ENCODE measurements at places on chromosomes 12 and 14.

DNA sequence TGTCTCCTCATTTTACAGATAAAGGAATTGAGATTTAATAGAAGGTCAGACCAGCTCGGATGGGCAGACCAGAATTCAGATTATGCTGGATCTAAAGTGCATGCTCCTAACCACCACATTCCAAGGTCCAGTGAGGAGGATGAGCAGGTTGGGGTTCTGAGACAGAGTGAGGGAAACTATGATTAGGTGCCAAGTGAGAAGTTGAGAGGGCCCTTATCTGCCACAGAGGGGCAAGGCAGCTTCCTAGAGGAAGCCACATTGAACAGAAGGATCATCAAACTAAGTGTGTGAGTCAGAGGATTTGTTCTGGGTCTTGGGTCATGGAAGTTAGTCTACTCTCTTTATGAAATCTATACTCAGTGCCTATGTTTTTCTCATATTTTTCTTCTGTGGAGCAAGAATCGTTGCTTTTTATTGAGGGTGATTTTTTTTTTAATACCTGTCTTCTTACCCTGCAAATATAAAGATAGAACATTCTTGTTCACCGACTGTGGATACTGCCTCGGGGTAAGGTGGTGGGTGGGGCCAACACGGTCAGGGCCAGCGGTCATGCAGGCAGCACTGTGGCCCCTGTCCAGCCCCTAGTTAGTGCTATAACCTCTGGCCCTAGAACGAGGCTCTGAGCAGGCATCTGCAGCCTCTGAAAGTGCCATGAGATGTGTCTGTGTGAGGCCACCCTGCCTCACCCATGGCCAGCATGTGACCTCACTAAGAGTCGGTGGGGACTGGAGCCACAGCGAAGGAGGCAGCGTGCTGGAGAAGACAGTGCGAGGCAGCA is 55.6 kb upstream of the PTHLH start:
- DNase-seq, result no peak

GRCh38 chr12:64609536-64610078 is 688 bp upstream of the RASSF3 start:
- no peak for DNase-seq

- no peak for DNase-seq
Measured at GRCh38 chr14:41615011-41615595, 8.4 kb downstream of the LRFN5 start.

DNA sequence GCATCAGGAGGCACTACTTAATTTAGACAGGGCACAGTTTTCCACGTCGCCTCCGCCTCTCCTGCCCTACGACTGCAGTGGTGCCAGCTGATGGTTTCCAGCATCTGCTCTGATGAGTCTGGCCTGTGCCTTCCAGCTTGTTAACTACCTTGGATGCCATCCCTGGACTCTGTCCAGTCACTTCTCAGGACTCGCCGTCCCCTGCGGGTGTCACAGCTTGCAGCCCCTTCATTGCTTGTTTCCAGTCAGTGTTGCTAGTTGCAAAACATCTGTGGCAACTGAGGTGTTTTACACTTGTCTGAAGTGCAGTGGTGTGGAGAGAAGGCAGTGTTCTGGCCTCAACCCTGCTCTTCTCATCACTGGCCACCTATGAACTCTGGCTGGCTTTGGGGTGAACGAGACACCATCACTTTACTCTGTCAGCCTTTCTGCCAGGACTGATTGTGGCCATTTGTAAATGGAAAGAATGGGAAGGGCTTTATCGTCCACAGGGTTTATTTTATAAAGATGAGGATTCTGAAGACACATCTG is 8.3 kb downstream of the ADGRD1 start:
- DNase-seq, result no peak

GRCh38 chr12:43896496-43896895 is 60.6 kb downstream of the TMEM117 start:
- DNase-seq, result no peak

DNA sequence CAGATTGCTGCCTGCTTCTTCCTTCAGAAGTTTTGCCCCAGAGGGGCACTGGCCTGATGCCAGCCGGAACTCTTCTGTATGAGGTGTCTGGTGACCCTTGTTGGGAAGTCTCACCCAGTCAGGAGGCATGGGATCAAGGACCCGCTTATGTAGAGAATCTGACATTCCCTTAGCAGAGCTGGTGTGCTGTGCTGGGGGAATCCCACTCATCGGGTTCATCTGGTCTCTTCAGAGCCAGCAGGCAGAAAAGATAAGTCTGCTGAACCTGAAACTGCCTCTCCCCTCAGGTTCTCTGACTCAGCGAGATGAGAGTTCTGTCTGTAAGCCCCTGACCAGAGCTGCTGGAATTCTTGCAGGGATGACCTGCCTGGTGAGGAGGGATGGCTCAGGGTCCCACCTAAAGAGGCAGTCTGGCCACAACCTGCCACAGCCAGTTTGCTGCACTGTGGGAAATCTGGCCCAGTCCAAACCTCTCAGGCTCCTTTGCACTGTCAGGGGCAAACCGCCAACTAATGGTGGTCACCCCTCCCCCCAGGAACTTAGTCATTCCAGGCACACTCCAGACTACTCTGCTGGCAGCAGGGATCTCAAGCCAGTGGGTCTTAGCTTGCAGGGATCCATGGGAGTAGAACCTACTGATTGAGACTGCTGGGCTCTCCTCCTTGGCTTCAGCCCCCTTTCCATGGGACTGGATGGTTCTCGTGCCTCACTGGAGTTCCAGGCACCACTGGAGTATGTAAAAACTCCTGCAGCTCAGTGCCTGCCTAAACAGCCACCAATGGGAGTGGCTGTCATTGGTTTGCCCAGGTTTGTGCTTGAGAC is 4.1 kb downstream of the CLEC2D start:
- DNase-seq, result no peak

- no peak for DNase-seq
Measured at GRCh38 chr14:78933948-78934524, 763.9 kb downstream of the NRXN3 start.

DNA sequence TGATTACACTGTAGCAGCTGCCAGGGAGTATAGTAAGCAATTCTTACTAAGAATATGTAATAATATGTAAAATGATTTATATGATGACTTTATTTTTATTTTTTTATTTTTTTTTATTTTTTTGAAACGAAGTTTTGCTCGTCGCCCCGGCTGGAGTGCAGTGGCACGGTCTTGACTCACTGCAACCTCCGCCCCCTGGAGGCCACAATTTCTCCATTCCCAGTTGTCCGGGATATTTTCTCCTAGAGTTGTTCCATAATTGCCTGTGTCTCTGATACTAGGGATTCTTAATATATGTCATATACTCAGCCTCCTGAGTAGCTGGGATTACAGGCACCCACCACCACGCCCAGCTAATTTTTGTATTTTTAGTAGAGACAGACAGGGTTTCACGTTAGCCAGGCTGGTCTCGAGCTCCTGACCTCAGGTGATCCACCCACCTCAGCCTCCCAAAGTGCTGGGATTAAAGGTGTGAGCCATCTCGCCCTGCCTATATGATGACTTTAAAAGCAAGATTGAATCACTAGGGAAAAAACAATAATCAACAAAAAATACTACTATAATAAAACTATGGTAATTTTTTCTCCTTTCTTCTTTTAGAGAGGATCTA is 12.2 kb upstream of the ITPR2 start:
- no peak for DNase-seq

GRCh38 chr14:100654025-100654813 is 67.0 kb upstream of the BEGAIN start:
- DNase-seq, result no peak

GRCh38 chr12:78120866-78121560 is 290.3 kb downstream of the NAV3 start:
- peak; percentile 10 for DNase-seq

- DNase-seq, result no peak
Measured at GRCh38 chr14:52380294-52380693, 66.2 kb downstream of the PTGER2 start.

- peak; percentile 52 for DNase-seq
Measured at GRCh38 chr14:22976620-22977433, 5.5 kb downstream of the AJUBA start.

- no peak for DNase-seq
Measured at GRCh38 chr14:94748667-94749347, 21.1 kb downstream of the GSC start.

DNA sequence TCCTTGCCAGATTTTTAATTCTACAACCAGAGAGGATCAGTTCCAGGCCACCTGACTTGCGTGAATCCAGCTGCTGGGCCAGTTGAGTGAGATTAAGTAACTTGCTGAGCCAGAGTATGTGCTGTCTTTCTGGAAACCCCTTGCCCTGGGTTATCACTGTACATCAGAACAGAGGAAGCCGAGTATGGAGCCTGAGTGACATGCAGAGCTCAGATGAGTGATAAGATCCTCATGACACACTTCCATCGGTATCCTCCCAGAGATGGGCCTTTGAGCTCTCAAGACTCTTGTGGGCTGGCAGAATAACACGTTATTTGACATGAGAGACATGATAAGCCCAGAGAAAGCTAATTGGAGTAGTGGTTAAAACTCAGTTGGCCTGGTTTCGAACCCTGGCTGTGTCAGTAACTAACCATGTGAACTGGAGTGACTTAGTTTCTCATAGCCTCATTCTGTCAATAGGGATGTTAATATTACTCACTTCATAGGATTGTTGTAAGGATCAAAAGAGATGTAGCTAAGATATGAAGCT is 388.1 kb downstream of the ZFP36L1 start:
- DNase-seq, result no peak

DNA sequence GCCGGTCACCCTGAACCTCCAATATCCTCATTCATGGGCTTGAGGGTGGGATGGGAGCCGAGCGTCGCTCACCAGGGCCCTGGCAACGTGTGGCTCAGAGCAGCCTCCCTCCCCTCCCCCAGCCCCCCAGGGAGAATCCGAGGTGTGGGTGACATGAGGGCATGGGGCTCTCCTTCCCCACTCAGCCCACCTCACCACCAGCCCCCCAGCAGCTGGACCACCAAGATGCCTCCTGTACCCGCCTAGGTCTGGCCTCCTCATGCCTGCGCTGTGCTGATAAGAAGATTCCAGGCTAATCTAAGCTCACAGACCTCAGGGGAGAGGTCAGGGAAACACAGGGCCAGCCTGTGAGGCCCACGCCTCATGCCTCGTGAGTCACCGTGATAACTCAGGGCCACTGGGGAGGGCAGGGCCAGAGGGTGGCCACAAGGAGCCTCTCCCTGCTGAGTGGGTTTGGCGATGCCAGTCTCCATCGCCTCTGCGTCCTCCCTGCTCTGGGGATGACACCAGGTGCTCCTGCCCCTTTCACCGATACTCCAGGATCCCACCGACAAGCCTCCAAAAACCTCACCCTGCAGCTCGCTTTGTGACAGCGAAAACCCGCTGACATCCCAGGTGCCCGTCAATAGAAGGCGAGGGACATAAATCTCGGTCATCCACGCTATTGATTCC is 56.9 kb downstream of the TESC start:
- DNase-seq, result no peak

DNA sequence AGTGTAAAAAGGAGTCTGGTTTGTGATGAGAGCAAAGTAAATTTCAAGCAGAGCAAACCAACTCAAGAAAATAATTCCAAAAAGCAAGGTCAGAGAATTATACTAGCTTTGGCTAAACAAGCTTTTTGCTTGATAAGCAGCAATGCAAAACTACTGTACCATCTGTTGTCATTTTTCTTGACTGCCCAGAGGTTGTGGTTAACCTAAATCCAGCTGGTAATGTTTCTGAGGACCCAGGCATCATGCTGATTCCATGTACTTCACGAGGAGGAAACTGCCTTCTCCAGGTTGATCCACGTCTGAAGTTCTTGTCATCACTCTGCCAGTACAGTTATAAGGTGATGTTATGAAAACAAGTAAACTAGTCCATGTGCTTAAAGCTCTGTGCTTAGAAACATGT is 185.2 kb downstream of the ACSS3 start:
- no peak for DNase-seq

Measured in NCI-H1048 (cell line).